ENCODE measurements at places on chromosomes 12 and 14. TPM values are rescaled to one million over a fixed set of nuclear protein-coding genes. Genes with fewer than 3 reads are reported as not detected.

Gene LDHB
- total RNA-seq, result 1,683 TPM

Gene GDF11
- total RNA-seq, result 3.9 TPM

Gene DHRS4L2
- 36.7 TPM for total RNA-seq

Gene PPP1R36
- total RNA-seq, result 0.24 TPM

Gene HOXC11
- total RNA-seq, result 0.70 TPM

Data from A549 treated with dexamethasone at 1 μM for 4 hours (cell line).